ENCODE measurements at places on chromosomes 16 and 17. TPM values are rescaled to one million over a fixed set of nuclear protein-coding genes. Genes with fewer than 3 reads are reported as not detected.
A peak's percentile ranks its signal among the peaks of the same experiment; 100 is the strongest.

The SEC14L5 gene
- 0.30 TPM for polyA plus RNA-seq

The ALDH3A1 gene
- polyA plus RNA-seq, result 1.7 TPM

The TBC1D28 gene
- not detected for polyA plus RNA-seq

GRCh38 chr17:46776298-46777005 is 42.0 kb downstream of the WNT3 start:
- DNase-seq, result no peak

DNA sequence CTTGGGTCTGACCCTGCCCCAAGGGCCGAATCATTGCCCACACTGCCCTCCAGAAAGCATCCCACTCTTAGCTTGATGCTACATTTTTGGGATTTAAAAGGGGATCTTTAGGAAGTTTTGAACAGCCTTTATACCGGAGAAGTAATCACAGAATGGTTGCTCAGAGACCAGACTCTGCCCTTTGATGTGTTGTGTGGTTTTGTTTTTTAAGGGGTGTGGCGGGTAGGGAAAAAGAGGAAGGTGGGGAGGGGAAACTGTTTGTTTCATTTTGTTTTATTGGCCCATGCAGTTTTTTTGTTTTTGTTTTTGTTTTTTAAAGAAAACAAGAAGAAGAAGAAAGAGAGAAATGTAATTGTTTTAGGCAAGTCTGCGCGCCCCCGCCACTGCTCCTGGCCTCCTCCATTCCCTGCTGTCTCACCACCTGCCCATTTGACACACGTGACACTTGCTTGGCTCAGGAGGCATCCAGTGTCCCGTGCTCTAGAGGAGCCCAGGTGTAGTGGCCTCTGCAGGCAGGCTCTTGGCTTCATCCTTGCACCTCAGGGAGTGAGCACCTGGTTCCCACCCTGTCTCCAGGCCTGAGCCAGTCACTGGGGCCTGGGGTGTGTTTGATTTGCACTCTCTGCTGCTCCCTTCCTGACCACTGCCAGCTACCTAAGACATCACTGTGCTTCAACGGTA is 35.7 kb downstream of the GNAO1 start:
- DNase-seq, result no peak

DNA sequence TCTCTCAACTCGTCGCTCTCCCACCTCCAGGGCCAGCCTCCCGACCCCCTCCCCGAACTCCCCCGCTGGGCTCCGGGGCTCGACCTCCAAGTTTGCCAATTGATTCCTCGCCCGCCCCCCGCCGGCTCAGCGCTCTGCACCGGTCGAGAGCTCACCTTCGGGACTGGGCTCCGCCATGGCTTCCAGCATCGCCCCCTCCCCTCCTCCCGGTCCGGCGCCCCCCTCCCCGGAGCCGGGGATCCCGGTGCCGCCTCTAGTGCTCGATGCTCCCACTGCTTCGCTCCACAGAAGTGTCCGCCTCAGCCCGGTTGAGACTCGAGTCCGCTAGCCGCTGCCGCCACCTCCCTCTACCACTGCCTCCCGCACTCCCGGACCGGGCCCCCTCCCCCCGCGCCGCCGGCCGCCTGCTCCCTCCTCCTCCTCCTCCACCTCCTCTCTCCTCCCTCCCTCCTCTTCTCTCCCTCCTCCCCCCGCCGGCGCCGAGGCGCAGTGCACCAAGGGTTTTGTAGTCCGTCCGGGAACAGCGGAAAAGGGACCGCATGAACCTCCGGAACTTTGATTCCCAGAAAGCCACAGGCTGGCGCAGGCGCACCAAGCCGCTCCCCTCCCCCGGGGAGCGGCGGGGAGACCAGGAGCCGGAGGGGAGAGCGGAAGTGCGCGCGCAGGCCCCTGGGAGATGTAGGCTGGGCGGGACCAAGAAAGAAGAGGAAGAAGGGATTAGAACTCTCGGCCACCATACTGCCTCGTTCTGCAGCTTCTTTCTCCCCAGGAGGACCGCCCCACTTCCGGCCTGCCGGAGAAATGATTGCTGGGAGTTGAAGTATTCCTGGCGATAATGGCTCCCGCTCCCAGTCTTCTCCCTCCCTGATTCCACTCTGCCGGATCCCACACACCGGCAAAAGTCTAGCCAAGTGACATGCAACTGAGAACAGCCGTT is at the start of gene PHF23:
PHF23 (minus strand) TSS at position 367 of the 937 bp plus-strand sequence; CDS start at position 189, 178 bp downstream.
- DNase-seq, result peak; percentile 94

DNA sequence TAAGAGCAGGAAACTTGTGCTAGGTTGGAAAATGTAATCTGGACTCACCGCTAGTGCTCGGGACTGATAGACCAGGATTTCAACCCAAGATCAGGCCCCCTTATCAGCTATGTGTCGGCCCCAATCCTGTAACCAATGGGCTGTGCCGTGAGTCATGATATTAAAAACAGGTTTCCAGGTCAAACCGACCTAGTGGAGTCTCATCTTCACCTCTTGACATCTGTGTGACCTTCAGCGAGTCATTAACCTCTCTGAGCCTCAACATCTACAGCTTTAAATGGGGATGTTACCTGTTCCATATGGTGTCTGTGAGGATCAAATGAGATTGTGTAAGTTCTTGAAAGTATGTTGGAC is 512 bp downstream of the PMM2 start:
- DNase-seq, result no peak

GRCh38 chr17:56708220-56708558 is 114.7 kb downstream of the NOG start:
- DNase-seq, result no peak

DNA sequence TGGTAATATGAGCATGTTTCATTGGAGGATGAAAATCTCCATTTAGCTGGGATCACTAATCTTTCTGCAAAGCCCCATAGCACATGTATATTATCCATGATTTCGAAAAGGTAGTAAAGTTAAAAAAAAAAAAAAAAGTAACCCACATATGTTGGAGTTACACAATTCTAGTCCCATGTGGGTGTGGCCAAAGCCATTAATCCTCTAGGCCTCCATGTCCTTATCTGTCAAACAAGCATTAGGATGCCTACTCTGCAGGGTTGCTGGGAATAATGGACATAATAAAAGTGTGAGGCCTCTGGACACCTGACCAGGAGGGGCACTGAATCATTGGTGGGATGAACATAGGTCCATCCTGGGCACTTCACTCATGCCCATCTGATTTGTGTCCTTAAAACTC is 29.2 kb upstream of the VAT1L start:
- DNase-seq, result no peak

DNA sequence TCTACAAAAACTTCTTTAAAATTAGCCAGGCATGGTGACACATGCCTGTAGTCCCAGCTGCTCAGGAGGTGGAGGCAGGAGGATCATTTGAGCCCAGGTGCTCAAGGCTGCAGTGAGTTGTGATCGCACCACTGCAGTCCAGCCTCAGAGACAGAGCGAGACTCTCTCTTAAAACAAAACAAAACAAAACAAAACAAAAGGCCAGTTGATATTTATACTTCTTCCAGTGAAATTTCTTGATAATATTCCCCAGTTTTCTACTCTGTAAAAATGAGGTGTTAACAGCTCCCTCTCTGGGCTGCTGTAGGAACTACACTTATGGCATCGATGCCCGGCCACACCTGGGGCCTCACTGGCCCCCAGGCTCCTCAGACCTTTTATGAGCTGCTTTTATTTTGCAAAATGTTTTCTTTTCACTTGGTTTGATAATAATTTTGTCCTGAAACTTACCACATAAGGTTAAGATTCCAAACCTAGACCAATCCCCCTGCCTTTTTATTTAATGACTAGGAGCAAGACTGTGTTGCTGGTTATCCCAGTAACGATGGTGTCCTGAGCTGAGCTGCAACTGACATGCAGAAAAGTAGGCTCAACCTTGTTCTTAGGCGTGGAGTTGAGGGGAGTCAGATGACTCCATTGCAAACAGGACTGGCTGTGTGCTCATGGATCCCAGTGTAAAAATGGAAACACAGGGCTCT is 17.6 kb downstream of the MAPK8IP3 start:
- DNase-seq, result no peak

- DNase-seq, result no peak
Measured at GRCh38 chr16:48158296-48158695, 2.5 kb upstream of the ABCC12 start.

DNA sequence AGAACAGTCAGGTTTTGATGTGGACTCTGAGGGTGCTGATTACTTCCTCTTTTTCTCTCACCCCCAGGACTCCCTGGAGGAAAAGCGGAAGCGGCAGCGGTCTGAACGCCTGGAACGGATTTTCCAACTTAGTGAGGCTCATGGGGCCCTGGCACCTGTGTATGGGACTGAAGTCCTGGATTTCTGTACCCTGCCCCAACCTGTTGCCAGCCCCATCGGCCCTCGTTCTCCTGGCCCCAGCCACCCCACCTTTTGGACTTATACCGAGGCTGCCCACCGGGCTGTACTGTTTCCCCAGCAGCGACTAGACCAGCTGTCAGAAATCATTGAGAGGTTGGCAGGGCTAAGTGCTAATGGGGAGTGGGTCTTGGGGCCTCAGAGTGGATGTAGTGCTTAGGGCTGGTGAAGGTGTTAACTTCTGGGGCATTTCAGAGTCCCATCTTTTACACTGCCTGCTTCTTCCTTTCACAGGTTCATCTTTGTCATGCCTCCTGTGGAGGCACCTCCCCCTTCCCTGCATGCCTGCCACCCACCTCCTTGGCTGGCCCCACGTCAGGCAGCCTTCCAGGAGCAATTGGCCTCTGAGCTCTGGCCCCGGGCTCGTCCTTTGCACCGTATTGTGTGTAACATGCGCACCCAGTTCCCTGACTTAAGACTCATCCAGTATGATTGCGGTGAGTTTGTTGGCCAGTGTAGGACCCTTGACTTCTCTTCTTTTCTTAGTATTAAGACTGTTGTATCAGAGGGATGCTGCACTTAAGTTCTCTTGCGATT is 19.1 kb upstream of the PHKG2 start:
- DNase-seq, result no peak

DNA sequence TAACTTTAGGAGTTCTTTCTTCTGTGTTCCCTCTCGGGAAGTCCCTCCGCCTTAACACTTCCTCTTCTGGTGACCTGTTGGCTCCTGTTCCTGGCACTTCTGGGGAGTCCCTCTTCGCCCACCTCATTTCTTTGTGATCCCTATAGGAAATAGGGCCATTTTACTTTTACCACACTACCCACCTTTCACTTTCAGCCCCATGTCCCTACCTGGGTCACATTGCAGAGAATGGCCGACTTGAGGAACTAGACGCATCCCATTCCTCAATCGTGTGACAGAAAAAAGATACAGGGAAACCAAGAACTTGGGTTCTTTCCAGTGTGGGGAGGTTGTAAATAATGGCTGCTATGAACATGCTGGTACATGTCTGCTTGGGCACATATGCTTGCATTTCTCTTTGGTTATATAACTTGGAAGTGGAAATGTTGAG is 6.6 kb downstream of the IL21R start:
- DNase-seq, result no peak

GRCh38 chr17:8798846-8799569 is at the start of gene MFSD6L:
Gene MFSD6L (minus strand): TSS chr17:8799365. CDS start chr17:8799120, 245 bp downstream.
- no peak for DNase-seq

GRCh38 chr16:61820398-61820797 is 215.8 kb downstream of the CDH8 start:
- DNase-seq, result no peak

GRCh38 chr16:80720804-80721371 is 83.5 kb downstream of the CDYL2 start:
- no peak for DNase-seq

DNA sequence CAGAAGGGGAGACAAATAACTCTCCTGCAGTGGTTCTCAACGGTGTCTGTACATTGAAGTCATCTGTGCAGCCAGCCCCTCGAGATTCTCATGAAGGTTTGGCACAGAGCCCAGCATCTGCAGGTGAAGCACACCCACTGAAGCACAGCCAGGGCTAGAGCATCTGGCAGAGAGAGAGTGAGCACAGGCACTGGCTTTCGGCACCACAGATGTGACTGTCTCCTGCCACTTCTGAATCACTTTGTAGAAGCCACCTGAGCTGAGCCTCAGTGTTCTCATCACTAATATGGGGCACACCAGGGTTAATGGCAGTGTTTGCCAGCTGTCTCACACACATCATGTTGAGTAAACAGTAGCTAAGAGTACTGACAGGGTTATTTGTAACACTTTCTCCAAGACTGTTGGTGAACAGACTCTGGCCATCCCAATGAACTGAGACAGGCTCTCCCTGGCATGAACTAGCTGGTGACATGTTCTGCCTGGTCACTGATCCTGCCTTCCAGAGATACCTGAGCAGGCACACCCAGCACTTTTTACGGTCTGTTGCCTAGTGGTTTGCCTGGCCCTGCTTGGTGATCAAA is 10.9 kb downstream of the HSPB9 start:
- DNase-seq, result no peak

- no peak for DNase-seq
Measured at GRCh38 chr17:21372256-21372954, 3.8 kb upstream of the KCNJ12 start.

DNA sequence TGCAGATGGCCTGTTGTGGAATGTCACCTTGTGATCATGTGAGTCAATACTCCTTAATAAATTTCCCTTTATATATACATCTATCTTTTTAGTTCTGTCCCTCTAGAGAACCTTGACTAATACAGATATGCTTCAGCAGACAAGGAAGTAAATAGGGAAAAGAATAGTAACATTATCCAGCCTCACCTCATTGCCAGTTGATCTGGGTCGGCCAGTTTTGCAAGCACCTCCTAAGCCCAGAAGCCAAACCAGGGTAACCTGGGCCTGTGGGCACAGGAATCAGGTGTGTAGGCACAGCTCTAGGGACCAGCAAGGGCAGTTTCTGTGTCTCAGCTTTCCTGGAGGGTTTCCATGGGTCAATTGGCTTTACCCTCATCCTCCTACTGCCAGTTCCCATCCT is 11.9 kb upstream of the CCL17 start:
- no peak for DNase-seq

DNA sequence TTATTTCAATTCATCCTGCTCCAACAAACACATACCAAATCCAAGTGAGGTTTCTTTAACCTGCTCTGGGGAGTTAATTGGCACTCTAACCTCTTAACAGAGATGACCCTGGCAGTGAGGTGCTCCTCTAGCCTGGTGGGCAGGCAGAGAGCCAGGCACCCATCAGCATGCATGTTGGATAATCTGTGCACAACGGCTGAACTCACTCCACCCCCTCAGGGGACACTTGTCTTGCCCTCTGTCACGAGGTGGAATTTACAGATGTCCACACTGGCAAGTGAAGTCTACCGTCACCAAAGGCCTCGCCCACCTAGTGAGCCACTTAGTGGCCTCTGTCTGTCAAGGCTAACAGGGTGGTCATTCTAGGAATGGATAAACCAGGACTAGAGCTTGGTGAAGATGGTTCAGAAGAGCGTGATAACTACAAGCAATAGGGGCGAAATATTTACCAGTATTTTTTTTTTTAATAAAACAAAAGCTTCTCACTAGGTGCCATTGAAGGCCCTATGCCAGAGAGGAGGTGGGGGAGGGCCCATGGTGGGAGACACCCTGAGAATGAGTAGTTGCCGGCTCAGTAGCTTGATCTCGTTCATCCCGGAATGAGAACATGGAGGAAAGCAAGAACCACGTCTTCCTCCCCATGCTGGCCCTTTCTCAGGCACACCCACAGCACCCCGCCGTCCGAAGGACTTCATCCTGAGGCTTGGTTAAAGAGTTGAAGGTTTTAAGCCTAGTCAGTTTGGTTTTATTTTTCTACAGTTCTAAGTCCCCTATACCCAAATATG is 25.2 kb downstream of the PLD6 start:
- DNase-seq, result no peak

DNA sequence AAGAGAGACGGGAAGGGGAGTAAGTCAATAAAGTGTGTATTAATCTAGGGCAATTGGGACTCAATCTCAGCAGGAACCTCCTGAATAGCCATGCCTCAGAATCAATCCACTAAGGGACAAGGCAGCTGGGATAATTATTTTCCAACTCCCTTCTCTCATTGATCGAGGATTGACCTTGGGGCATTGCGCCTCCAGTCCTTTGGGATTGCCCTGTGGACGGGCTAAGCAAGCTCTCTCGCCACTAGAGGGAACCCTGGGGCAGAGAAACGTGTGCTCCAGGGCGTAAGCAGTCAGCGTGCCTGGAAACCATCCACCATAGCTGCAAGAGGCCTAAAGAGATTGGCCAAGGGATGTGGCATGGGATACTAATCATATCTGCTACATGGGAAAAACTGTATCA is 53.9 kb upstream of the ERCC4 start:
- DNase-seq, result no peak

Measured in left renal cortex interstitium (tissue), 4 donors.